Activated T-cell treated with anti-CD3 and anti-CD28 coated beads, Interleukin-2, amount 50 U/mL, for 48 hours (primary cell): ENCODE measurements at places on chromosomes 2 and 18.

DNA sequence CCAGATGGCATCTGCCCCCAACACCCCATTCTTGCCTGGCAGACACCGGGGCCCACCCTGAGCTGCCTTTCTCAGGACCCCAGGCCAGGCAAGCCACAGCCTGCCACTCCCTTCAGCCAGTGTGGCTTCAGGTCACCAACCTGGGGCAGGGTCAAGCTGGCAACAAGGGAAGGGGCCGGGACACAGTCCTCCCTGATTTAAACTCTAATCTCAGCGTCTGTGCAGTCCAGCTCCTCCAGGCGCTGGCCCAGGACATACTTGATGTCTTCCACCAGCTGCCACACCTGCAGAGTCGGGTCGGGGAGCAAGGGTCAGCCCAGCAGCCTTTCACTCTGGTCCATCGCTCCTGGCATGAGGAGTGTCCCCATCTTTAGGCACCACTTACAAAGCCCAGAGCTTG lies 29.0 kb upstream of the ALPP start:
- no peak for DNase-seq

DNA sequence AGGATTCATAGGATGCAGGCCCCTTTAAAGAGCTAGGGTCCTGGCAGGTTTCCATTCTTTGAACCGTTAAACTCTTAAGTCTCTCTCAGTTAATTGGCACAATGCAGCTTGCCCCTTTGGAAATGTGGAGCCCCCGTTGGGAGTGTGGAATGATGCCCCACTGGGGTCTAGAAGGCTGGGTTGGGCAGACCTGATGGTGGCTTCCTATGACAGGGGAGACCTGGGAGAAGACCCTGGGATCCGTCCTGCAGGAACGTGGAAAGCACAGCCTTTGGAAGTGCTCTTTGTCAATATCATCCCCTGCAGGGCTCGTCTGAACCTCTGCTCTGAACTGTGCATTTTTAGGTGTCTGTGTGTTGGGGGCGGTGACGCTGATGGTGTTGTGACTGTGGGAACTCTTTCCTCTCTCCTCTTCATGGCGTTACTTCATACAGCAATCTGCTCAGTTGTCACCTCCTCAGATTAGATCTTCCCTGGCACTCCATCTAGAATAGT lies 190.6 kb downstream of the MYCN start:
- no peak for DNase-seq

GRCh38 chr2:11071211-11071610 lies 84.1 kb upstream of the SLC66A3 start:
- no peak for DNase-seq

- DNase-seq: no peak
Observed at GRCh38 chr2:137154946-137155345, 389.6 kb downstream of the THSD7B start.

GRCh38 chr2:166134252-166135151 lies 6.7 kb upstream of the SCN1A start:
- DNase-seq: no peak

DNA sequence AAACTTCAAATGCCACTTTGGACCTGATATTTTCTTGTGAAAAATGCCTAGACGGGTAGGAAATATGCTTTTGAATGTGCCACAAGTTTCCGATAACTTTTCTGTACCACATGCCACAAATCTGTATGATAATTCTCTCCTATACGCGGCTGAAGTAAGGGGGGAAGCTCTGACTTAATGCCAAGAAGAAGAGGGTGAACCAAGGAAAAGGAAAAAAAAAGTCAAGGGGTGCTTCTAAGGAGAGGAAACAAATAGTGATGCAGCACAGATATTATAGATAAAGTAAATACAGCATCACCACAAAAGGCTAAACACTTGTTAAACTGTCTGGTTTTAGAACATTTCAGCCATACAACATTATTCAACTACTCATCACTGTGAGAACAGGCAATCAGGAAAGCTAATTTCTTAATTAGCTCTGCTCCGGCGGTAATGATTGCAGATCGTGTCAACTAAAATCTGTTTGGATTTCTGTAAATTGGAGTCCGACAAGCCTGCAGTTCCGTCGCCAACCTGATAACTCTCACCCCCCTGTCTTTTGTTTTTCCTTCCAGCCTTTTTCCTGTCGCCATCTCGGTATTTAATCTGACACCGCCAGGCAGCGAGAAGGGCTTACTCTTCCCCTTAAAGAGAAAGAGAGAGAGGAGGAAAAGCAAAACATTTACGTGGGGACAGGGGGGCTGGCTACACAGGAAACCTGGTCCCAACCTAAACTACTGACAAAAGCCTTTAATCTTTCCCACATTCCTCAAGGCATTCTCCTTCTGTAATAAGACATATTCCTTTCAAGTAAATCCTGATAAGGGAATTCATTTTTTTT lies 67.5 kb downstream of the ZEB2 start:
- DNase-seq: no peak

DNA sequence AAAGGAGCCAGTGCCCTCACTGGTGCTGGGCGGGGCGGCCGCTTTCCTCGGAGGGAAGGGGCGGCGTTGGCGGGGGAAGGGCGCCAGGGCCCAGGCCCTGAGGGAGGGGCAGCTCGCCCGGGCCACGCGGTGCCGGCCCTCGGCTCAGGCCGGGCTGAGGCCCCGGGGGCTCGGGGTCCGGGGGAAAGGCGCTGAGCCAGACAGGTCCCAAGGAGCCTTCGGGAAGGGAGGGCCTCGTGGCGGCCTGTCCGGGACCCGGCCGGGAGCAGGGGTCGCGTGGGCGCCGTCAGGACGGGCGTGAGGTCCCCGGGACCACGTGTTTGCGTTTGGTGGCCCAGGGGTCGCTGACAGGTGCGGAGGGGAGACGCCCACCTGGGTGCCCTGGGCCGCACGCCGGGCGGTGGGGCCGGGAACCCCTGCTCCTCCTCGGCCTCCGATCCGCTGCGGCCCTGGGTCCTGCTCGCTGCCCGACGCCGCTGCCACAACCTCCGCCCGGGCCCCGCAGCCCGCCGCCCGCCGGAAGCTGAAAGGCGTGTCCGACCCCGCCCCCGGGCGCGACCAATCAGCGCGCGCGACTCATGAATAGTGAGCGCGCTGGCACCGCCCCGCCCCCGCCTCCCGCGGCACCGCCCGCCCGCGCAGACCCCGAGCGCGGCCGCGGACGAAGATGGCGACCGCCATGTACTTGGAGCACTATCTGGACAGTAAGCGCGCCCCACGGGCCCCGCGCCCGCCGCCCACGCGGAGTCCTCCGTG lies at the start of gene ING5:
ING5 (plus strand) TSS at position 641 of the 756 bp plus-strand sequence; CDS start at position 668, 27 bp downstream.
- peak; percentile 98 for DNase-seq

DNA sequence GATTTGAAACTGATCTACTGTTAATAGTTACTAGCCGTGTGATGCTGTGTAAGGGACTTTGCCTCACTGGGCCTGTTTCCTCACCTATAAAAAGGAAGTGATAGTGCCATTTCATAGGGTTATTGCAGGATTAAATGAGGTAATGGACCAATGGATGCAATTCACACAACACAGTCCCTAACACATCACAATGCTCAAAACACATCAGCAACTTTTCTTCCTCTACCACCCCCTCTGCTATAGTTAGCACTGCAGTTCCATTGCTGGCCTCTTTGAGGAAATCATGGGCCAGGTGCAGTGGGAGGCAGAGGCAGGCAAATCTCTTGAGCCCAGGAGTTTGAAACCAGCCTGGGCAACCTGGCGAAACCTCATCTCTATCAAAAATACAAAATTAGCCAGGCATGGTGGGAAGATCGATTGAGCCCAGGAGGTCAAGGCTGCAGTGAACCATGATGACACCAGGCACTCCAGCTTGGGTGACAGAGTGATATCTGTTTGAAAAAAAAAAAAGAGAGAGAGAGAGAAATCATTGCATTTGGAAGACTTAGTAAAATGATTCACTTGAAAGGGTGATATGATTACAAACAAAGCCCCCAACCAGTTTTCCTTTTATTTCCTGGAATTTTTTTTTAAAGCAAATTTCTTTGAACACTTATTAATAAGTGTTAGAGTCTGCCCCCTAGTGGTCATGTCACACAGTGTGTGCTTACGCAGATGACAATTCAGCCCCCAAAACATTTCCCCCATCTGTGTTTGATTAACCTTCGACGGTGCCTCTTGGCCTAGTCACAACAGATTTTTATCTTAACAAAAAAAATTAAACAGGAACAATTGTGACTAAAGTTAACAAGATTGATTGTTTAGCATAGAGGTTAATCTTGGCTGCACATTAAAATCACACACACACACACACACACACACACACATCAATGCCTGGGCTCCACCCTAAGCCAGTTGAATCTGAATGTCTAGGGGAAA lies 88.6 kb upstream of the BCL11A start:
- DNase-seq: peak; percentile 23

DNA sequence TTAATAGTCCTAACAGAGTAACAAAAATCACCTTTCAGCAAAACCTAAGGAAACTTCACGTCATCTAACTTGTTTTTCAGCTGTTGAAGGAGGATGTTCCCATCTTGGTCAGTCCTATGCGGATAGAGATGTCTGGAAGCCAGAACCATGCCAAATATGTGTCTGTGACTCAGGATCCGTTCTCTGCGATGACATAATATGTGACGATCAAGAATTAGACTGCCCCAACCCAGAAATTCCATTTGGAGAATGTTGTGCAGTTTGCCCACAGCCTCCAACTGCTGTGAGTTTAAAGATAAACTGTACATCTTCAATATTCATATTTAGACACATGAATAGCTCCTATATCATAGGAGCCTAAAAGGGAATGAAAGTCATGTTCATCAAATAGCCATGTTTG lies 10.5 kb downstream of the COL3A1 start:
- DNase-seq: no peak

DNA sequence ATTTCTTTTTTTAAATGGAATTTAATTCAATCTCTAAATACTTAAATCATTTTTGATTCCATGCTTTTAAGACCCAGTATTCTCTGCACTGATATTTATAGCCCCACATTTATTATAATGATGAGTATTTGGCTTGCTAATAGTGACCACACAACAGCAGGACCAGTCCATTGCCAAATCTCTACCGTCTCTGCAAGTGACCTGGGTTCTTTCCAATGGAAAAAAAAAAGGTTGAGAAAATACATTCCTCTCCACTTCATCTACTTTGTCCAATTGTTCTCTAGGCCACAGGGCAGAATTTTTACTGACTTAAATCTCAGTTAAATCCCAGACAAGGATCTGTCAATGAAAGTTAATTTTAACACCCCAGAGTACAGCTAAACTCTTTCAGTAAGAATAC lies 20.5 kb downstream of the GRB14 start:
- no peak for DNase-seq

- DNase-seq: no peak
Observed at GRCh38 chr18:59871711-59872362, 28.0 kb upstream of the PMAIP1 start.

GRCh38 chr2:222434204-222434603 lies 9.9 kb downstream of the SGPP2 start:
- DNase-seq: no peak

DNA sequence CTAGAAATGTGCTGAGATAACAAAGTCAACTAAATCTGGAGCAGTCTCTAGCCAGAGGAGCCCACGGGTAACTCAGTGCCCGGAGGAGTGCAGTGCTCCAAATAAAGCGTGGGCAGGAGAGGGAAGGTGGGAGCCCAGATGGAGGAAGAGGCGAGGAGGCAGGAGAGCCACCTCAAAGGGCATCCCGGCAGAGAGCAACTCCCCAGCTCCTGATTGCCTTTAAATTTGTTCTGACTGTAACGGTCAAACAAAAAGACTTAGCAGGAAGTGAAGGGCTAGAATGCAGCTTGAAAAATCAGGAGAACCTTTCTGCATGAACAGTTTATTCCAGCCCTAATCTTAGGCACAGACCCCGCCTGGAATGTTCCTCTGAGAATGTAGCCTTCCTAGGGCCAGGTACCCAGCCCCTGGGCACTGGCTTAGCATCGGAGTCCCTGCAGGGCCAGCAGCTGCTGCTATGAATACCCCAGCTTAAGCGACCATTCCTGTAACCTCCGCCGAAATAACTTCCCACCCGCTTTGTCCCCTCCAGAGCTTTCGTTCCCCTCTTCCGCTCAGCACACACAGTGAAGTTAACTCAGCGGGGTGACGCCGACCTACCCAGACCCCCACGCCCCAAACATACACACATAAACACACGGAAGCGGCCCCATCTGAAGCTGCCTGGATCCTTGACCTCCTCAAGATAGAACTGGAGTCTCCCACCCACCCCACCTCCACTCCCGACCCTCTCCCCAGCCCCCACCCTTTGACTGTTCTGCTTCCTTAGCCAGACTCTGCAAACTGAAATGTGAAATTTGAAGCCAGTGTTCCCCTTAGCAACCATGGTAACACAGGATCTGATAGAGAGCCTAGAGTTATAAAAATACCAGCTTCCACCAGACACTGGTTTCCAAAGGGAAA lies 123.2 kb downstream of the SMAD7 start:
- peak; percentile 10 for DNase-seq
